Activated CD4-positive, alpha-beta memory T cell treated with anti-CD3 and anti-CD28 coated beads, Interleukin-2, amount 10 ng/mL, durations not matched to agents 7 days and 5 days (primary cell): ENCODE measurements at places on chromosomes 13 and 19. TPM values are rescaled to one million over a fixed set of nuclear protein-coding genes. Genes with fewer than 3 reads are reported as not detected.

ZNF534 gene
- not detected for total RNA-seq

ZNF560 gene
- total RNA-seq = not detected

ZNF628 gene
- total RNA-seq = 6.7 TPM

BEST2 gene
- not detected for total RNA-seq

GIPC1 gene
- total RNA-seq = 39.8 TPM

KCNJ14 gene
- total RNA-seq = 0.86 TPM

TBCB gene
- total RNA-seq = 185 TPM

STOML3 gene
- total RNA-seq = not detected

GARIN5B gene
- total RNA-seq = not detected

ZBTB7A gene
- total RNA-seq = 53.1 TPM

CEACAM16 gene
- not detected for total RNA-seq

C3 gene
- 0.60 TPM for total RNA-seq

ZNF382 gene
- 13.5 TPM for total RNA-seq

ICAM4 gene
- 2.0 TPM for total RNA-seq

C1QTNF9B gene
- not detected for total RNA-seq

TPT1 gene
- 4,505 TPM for total RNA-seq

FXYD7 gene
- total RNA-seq = 8.3 TPM

ZNF625 gene
- total RNA-seq = 3.8 TPM

C1QTNF9 gene
- not detected for total RNA-seq

IGFL3 gene
- not detected for total RNA-seq

PDX1 gene
- total RNA-seq = not detected

TNNT1 gene
- 0.38 TPM for total RNA-seq

LPAR6 gene
- 100 TPM for total RNA-seq

MEIOSIN gene
- total RNA-seq = not detected

PSG2 gene
- total RNA-seq = not detected

GIPR gene
- 12.3 TPM for total RNA-seq

ELAVL1 gene
- total RNA-seq = 93.6 TPM

PRR19 gene
- 0.91 TPM for total RNA-seq

DAND5 gene
- total RNA-seq = 0.13 TPM

PLEKHF1 gene
- 53.9 TPM for total RNA-seq

URAD gene
- not detected for total RNA-seq

SLC15A1 gene
- total RNA-seq = not detected

C5AR2 gene
- total RNA-seq = 4.7 TPM

POU2F2 gene
- total RNA-seq = 35.8 TPM

TMPRSS9 gene
- not detected for total RNA-seq

POU4F1 gene
- 0.18 TPM for total RNA-seq

KIR2DL3 gene
- not detected for total RNA-seq
